ENCODE measurements at places on chromosomes 3 and 15. TPM values are rescaled to one million over a fixed set of nuclear protein-coding genes. Genes with fewer than 3 reads are reported as not detected.

PARP15 gene
- 1.4 TPM for total RNA-seq

DRD3 gene
- total RNA-seq = not detected

ARPP19 gene
- 176 TPM for total RNA-seq

A4GNT gene
- not detected for total RNA-seq

SLC6A1 gene
- not detected for total RNA-seq
